Stimulated activated CD8-positive, alpha-beta memory T cell treated with anti-CD3 and anti-CD28 coated beads, Interleukin-7, amount 100 ng/mL, for 24 hours (primary cell): ENCODE measurements at places on chromosomes 12 and 14.

DNA sequence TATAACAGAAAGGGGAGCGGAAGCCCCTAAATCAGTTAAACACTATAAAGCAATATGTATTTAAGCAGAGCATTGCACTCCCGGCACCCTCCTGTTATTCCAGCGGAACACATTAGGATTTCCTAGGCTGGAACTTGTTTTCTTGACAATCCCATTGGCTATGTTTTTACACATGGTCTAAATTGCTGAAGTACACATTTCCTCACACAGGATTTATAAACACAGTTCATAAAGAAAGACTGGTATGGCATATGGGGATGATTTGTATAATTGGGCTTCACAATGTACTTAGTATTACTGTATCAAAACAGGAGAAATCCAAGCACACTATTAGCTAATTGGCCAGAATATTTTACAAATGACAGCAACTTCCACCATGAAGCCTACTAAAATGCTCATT, 23.3 kb downstream of the PAX9 start:
- DNase-seq: no peak

DNA sequence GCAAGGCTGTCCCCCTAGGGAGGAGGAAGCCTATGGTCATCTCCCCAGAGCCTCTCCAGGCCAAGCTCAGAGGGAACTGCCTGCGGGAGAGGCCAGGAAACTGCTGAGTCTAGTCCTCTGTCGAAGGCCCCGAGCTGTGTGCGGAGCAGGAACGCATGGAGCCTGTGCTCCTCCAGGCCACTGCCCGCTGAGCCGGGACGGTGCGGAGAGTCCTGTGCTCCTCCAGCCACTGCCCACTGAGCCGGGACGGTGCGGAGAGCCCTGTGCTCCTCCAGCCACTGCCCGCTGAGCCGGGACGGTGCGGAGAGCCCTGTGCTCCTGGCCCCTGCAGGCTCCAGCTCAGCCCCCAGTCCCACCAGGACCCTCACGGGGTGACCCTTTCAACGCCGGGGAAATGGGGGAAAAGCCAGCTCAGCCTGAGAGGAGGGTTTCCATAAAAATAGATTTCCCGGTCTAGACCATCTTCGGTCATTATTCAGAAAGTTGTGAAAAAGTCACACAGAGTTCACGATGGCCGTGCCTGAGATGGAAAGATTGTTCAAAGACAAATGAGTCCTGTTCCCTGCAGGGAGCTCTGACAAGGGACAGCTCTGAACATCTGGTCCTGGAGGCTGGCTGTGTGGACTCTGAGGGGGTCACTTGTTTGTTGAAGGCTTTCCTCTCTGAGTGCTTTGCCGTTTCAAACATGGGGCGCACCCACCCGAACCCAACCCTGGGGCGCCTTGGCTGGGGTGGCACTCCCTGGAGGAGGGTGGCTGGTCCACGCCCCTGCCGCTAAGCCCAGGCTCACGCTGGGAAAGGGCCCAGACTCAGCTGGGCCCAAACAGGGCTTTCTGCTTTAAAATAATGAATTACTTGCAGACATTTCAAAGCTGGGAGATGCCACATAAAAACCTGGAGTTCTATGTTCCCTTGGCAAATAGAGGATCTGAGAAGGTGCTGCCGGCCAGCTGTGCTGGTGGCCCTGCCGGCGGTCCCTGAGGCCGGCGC, 85.5 kb downstream of the ADGRD1 start:
- no peak for DNase-seq

DNA sequence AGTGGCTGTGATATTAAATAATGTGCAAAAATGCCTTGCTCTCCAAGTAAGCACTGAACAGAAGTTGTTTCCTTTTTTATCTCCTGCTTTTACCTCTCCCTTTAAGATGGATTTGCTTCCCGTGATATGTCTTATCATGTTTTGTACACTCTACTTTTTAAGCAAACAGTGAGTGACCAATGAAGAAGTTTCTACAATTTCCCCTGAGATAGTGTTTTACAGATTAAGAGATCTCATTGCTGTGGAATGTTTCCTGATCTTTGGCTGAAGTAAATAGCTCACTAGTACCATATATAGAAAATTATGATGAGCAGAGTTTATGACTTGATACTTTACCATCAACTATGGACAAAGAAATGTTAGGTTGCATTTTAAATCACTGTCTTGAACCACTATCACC, 184.8 kb upstream of the PDE3A start:
- DNase-seq: no peak

- no peak for DNase-seq
These were observed 4.5 kb downstream of the HVCN1 start for GRCh38 chr12:110684312-110684836.

DNA sequence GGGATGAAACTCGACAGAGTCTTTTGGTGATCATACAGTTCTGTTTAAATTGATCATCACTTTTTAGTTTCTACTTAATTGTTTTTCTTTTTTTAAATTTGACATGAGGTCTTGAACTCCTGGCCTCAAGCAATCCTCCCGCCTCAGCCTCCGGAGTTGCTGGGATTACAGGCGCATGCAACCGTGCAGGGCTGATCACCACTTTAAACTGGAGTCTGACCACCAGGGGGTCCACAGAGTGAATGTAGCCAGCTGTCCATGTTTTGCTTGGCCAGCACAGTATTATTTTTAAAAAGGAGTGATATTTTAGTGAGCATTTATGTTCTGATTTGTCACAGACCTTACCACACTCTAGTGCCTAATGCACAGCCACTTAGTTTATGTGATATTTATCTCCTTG, 10.7 kb downstream of the DAAM1 start:
- no peak for DNase-seq

DNA sequence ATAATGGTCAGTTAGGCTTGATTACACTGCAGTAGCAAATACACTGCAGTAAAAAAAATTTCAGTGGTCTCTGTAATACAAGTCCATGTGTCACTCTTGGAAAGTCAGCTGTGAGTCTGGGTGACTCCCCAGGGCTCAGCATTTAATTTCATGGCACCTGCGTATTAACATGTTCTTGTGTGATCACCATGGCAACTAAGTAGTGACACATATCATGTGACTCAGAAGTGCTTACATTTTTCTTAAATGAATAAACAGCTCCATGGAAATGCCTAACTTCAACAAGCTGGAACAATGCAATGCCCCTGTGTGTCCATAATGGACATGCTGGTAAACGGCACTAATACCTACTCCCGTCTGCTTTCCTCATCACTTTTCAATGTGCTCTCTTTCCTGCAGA, 88.5 kb upstream of the ANO4 start:
- no peak for DNase-seq

DNA sequence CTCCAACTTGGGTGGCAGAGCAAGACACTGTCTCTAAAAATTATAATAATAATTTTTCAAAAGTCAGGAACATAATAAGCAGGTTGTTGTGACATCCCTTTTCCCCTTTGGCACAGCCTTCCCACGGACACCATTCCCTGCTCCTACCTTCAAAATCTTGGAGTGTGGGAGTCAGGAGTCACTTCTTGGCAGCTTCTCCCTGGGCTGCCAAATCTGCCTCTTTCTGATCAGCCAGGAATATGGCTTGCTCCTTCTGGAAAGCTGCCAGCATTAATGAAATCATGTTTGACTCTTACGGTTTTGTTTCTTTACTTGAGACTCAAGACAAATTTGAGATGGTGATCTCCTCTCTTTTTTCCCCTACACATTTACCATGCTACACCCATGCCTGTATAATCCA, 391.4 kb upstream of the SYT1 start:
- DNase-seq: no peak

GRCh38 chr14:95436354-95436753, 80.1 kb downstream of the SYNE3 start:
- DNase-seq: no peak

GRCh38 chr12:51958542-51958941, 7.0 kb downstream of the ACVR1B start:
- DNase-seq: no peak

- DNase-seq: no peak
These were observed 6.2 kb downstream of the IRAK3 start for GRCh38 chr12:66195242-66195641.

DNA sequence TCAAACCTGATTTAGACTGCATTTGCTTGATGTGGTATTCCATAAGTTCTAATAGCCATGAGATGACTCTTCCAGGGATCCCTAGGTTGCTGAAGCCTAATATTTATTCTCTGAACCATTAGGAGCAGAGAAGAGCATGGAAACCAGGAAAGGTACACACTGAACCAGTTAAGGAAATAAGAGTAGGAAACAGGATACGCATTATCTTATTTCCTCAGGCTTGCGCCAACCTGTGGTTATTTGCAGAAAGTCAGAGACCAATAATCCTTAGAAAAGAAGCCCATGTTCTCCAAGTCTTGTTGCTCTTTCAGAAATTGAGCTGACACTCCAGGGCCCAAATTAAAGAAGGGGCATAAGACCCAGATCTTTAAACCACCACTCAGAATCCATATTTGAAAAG, 41.8 kb upstream of the SMUG1 start:
- DNase-seq: no peak

DNA sequence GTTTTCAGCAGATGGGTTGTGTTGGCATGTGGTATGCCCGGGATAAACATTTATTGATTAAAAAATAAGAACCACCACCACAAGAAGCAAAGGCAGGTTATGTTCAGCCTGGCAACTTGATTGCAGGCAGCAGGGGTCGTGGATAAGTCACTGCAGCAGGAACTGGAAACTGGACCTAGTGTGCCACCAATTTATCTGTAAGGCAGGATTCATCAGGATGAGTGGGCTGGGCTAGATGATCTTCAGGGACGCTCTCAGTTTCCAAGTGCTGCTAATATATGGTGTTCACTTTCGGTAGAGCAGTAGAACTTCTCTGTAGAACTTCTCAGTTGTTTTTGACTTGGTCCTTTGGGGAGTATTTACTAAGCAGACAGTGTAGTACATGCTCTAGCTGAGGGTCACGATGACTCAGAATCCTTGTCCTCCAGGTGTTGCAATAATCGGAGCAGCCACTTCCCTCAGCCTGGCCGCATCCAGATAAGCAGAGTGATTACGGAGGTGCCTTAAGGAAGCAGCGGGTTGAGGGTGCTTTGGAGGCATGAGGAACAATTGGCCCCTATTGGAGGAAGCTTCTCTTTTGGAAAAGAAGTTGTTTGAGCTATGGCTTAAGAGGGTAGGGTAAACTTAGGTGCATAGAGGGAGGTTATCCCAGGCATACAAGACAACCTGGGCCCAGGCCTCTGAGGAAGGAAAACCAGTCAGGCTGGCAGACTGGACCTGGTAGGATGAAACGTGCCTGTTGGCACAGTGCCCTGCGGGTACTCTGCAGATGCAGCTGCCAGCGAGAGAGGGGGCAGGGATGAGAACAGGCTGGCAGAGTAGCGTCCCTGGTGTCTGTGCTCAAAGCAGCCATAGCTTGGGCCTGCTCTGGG, 104.0 kb downstream of the GPR135 start:
- DNase-seq: no peak

- DNase-seq: no peak
These were observed 307.1 kb downstream of the RPL10L start for GRCh38 chr14:46344327-46344937.

- no peak for DNase-seq
These were observed 32.7 kb downstream of the CFAP54 start for GRCh38 chr12:96521895-96522682.

GRCh38 chr12:30837595-30837994, 82.8 kb upstream of the CAPRIN2 start:
- no peak for DNase-seq

DNA sequence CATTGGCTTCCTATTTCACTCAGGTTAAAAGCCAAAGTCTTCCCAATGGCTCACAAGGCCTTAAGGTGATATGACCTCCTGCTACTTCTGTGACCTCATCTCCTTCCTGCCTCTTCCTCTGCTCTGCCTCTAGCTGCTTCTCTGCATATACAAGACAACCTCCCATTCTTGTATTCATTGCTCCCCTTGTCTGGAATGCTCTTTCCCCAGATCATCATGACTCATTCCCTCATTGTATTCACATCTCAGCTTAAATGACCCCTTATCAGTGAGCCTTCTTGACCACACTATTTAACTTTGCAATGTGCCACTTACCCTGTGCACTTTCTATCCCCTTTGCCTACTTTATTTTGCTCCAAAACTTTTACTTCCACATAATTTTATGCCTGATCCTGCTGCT, 90.2 kb downstream of the PPP1R12A start:
- DNase-seq: no peak

GRCh38 chr12:20018406-20018805, 349.9 kb upstream of the PDE3A start:
- no peak for DNase-seq

GRCh38 chr14:85731186-85731585, 201.2 kb downstream of the FLRT2 start:
- no peak for DNase-seq

- no peak for DNase-seq
These were observed 105.5 kb upstream of the PRB2 start for GRCh38 chr12:11500861-11501230.

DNA sequence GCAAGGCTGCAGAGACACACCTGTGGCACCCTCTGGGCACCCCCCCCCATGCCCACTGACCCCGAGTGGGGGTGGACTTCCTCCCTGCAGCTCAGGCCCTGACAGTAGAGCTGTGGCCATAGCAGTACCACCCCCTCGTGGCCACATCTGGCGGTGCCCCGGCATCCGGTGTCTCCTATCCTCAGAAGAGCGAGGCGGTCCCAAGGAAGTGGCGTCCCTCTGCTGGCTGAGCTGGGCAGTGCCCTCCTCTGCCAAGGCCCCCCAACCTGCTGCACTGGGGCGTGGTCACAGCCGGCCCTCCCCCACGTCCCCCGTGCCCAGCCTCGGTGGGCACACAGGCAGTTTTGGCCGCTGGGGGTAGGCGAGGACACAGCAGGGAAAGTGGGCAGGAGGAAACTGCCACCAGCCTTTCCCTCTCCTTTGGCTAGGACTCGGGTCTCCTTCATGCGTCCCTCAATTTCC, 6.0 kb upstream of the SLC6A12 start:
- DNase-seq: peak; percentile 30

- DNase-seq: no peak
These were observed 8.3 kb downstream of the FMNL3 start for GRCh38 chr12:49698619-49699545.

DNA sequence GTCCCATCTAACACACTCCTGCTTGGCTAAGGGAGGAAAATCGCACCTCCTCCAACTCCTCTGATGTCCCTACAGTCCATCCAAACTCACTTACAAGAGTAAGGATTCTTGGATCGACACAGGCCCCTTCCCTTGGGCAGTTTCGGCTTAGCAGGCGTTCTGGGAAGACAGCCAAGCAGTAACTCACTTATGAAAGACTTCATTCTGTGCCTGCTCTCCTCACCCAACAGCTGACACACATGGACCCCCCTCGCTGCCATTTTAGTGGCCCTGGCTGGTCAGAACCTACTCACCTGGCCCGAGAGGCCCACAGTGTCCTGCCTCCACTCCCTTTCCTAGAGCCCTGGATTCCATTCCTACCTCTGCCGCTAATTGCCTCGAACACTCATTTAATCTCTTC, 52.3 kb upstream of the BCL2L14 start:
- no peak for DNase-seq
